ENCODE measurements at places on chromosomes 13 and 19. TPM values are rescaled to one million over a fixed set of nuclear protein-coding genes. Genes with fewer than 3 reads are reported as not detected.

DACH1 gene
- total RNA-seq, result 2.5 TPM

WASF3 gene
- 0.42 TPM for total RNA-seq

PDE4C gene
- total RNA-seq, result 0.05 TPM

ZNF682 gene
- total RNA-seq, result 4.7 TPM

ACOD1 gene
- not detected for total RNA-seq

F2RL3 gene
- 0.19 TPM for total RNA-seq

MIER2 gene
- 8.7 TPM for total RNA-seq

KLC3 gene
- total RNA-seq, result 2.5 TPM

FTL gene
- 1,031 TPM for total RNA-seq

DCLK1 gene
- 2.5 TPM for total RNA-seq

PRTN3 gene
- total RNA-seq, result 25.2 TPM

METTL21C gene
- not detected for total RNA-seq

ZNF675 gene
- 17.3 TPM for total RNA-seq

SRRM5 gene
- total RNA-seq, result 0.05 TPM

ZNF574 gene
- 6.0 TPM for total RNA-seq

PSG6 gene
- not detected for total RNA-seq

GPR183 gene
- total RNA-seq, result 32.4 TPM

TNFSF11 gene
- 2.8 TPM for total RNA-seq

SBSN gene
- 1.5 TPM for total RNA-seq

SIGLEC9 gene
- total RNA-seq, result 1.9 TPM

ZNF575 gene
- total RNA-seq, result 0.38 TPM

LILRB5 gene
- 1.3 TPM for total RNA-seq

KDELR1 gene
- total RNA-seq, result 20.7 TPM

All from thymus (tissue), 14 donors.